ENCODE measurements at places on chromosomes 4 and X. TPM values are rescaled to one million over a fixed set of nuclear protein-coding genes. Genes with fewer than 3 reads are reported as not detected.

The STOX2 gene
- 2.3 TPM for total RNA-seq

The NXF2B gene
- total RNA-seq: not detected

The NAA11 gene
- total RNA-seq: not detected

The PITX2 gene
- total RNA-seq: 0.63 TPM

The DGKK gene
- not detected for total RNA-seq

The RNF150 gene
- 0.26 TPM for total RNA-seq

The LANCL3 gene
- total RNA-seq: 0.02 TPM

The AFP gene
- total RNA-seq: 3.2 TPM

The CD38 gene
- total RNA-seq: 13.0 TPM

The JCHAIN gene
- 0.24 TPM for total RNA-seq

The OTUD6A gene
- total RNA-seq: not detected

The CAMK2D gene
- total RNA-seq: 13.7 TPM

The GAGE12H gene
- not detected for total RNA-seq

The SPANXN3 gene
- total RNA-seq: not detected

The ASMTL gene
- total RNA-seq: 19.5 TPM

The MORC4 gene
- total RNA-seq: 28.2 TPM

The ANAPC10 gene
- 11.4 TPM for total RNA-seq
